ENCODE measurements at places on chromosomes 1 and 21.

DNA sequence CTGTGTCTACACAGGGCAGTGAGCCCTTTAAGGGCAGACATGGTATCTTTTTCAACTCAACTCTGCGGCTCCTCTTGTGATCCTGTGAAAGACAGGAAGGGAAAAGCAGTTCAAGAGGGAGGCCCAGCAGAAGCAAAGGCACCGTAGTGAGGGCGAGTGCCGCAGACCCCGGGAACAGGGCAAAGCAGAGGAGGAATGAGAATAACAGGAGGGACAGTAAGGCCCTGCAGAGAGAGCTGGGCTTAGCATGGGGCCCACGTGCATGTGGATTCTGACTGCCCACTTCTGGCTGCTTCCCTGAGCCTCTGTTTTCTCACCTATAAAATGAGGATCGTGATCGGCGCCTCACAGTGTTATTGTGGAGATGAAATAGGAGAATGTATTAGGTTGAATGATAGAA lies 409.3 kb downstream of the PTPRU start:
- DNase-seq: no peak

DNA sequence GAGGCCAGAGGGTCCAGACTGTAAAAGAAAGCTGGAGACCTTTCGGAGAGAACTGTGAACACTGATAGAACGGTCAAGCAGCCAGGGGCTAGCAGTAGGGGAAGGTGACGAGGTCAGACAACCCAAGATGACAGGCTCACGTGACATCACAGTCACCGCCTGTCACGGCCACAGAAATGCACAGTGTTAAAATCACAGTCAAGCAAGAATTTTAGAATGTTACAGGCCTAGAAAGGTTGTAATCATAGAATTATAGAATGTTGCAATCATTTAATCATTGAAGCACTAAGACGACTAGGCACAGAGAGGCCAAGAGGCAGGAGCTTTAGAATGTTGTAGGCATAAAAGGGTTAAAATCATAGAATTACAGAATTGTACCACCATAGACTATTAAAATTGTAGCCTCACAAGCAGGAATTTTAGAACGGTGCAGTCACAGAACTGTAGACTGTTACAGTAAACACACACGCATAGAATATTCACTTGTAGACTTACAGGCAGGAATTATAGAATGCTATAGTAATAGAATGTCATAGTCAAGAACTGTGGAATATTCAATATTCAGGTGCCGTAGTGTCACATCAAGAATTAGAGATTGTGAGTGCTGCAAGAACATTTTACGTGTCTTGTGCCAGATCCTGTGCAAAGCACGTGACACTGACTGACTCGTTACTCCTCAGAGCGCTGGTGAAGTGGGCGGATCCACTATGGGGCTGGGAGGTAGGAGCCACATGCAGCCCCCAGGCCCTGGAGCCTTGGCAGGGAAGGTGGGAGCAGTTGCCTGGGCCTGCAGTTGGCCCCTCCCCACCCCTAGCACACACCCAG lies 118.1 kb downstream of the EPHB2 start:
- no peak for DNase-seq

GRCh38 chr1:172821609-172822274 lies 162.8 kb downstream of the FASLG start:
- DNase-seq: no peak

DNA sequence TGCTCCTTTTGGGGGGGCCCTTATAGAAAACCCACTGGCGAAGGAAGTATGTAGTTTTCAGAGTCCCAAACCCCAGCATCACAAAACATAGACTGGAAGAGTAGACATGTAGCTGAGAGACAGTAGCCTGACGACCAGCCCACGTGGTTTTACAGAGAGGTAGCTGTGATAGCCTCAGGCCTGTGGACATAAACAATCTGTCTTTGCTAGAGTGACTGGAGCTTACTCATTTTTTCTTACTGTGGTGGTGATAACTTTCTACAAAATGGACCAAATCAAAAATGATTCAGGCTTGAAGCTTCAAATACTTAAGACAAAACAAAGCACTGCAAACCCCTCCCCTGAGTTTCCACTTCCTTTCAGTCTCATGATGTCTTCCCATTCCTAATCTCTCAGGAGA lies 497.0 kb downstream of the RWDD3 start:
- no peak for DNase-seq

DNA sequence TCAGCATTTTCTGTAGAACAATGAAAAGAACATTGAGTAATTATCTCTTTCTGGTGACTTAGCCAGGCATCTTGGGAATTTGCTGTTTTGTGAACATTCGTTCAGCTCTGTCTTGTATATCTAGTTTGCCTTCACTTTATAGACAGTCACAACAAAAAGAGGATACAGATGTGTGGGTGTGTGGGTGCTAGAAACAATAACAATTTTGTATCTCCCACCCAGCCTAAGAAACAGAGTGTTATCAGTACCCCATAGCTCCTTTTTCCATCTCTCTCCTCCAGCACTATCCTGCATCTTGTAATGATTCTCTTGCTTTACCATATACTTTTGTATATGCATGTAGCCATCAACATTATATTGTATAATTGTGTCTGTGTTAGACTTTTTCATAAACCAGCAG lies 33.0 kb downstream of the AK4 start:
- DNase-seq: no peak

Data from NCI-H146 (cell line).